Stimulated activated CD4-positive, alpha-beta T cell treated with anti-CD3 and anti-CD28 coated beads, Interleukin-1b, Interleukin-23, amount 100 ng/mL, for 1 hour (primary cell): ENCODE measurements at places on chromosomes 11 and 22.

DNA sequence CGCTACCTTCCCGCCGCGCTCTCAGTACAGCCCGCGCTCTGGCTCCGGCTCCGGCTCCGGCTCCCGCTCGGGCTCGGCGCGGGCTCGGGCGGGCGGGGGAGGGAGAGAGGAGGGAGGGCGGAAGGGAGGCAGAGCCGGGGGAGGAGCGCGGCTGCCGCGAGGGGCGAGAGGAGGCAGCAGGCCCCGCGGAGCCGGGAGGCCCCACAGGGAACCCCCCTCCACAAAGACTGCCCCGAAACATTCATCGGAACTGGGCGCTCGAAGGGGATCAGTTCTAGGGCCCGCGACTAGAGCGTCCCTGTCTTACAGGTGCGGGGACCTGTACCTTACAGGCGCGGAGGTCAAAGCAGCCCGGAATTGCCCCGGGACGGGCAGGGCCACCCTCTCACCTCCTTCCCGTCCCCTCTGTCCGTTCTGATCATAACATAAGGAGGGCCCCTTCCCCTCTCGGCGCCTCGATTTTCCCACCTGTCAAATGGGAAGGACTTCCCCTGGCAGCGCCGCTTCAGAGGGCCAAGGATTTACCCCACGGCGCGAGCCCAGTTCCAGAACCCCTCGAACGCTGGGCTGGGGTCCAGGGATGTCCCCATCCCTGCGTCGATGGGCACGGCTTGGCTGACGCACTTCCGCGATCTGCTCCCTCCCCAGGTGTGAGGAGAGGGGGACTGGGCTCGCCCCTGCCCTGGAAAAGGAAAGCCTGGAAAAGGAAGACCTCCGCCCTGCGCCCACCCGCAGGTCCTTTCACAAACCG, at the start of gene SHISA8:
TSS of gene SHISA8 (minus strand) at position 40 of the 751 bp plus-strand sequence. CDS start 407 bp downstream, outside the sequence.
- DNase-seq = peak; percentile 24

DNA sequence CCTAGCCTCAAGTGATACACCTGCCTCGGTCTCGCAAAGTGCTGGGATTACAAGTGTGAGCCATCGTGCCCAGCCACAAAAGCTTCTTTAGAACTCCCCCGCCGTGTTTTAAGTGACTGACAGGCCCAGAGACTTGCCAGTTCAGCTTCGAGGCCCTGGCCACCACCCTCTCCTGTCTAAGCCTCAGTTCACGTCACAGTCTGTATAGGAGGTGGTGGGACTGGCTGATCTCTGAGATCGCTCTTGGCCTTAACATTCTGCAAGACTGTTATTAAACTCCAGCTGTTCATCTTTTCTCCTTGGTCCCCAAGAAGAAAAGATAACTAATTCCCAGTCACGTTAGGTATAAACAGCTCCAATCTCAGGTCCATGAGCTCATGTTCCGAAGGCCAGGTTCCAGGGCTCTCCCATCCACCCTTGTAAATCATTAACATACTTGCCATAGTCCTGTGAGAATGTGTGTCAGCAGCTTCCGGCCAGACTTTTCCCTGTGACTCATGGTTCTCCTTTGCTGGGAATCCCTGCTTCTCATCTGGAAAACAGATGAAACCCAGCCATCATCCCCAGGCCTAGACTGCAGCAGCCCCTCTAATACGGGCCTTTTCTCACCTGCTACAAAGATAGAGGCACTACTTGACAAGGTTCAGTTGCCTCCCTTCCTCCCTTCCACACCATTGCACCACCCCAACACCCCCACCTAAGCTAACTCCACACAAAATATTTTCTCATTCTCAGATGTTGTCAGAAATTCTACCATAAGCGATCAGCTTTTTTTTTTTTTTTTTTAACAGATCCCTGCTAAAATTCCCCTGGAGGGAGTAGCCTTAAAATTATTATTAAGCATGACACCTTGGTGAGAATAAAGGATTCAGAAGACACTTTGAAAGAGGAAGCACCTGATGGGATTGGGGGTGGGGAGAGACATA, 5.6 kb upstream of the KIAA0930 start:
- no peak for DNase-seq

- no peak for DNase-seq
These were observed 11.1 kb downstream of the YAP1 start for GRCh38 chr11:102121329-102121728.

- DNase-seq = no peak
These were observed 89.1 kb upstream of the LUZP2 start for GRCh38 chr11:24407733-24408132.

- no peak for DNase-seq
These were observed 77.4 kb downstream of the NAV2 start for GRCh38 chr11:19789835-19790710.

GRCh38 chr11:4455419-4455818, 6.3 kb downstream of the OR52K2 start:
- no peak for DNase-seq

GRCh38 chr11:24131698-24132097, 365.2 kb upstream of the LUZP2 start:
- no peak for DNase-seq

DNA sequence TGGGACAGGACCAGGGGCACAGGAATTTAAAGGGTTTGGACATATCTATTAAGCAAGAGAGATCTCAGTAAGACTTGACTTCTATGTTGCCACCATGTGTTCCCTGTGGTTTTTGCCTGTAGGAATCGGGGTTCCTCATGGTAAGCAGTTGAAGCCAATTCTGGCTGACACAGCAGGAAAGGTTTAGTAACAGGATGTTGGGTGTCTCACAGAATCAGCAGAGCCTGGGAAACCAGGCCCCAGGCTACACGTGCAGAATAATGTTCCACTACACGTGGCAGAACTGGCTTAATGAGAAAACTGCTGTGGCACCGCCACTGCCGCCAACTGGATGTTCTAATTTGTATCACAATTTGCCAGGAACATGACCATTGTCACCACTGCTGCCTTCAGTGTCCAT, 264.6 kb upstream of the PLET1 start:
- DNase-seq = no peak

GRCh38 chr11:125564357-125564756, 4.9 kb upstream of the EI24 start:
- no peak for DNase-seq

GRCh38 chr11:130964058-130964792, 47.9 kb upstream of the SNX19 start:
- DNase-seq = no peak

- DNase-seq = no peak
These were observed 1.9 kb upstream of the PEX26 start for GRCh38 chr22:18075720-18076497.

DNA sequence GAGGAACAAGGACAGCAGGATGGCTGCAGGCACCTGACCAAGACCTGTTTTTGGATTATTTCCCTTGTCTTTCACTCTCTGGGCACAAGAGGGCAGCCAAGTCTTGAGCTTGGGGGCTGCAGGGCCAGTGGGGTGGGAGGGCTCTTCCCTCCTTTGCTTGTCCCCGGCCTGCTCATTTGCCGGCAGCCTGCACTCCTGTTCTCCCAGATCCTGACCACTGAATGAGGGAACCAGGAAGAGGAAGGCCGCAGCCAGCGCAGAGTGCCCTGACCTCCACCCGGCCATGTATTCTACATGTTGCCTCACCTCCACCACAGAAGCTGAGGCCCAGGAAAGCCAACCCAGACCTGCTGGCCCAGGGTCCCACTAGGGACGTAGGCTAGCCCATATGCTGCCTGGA, 15.5 kb upstream of the NNMT start:
- DNase-seq = no peak

DNA sequence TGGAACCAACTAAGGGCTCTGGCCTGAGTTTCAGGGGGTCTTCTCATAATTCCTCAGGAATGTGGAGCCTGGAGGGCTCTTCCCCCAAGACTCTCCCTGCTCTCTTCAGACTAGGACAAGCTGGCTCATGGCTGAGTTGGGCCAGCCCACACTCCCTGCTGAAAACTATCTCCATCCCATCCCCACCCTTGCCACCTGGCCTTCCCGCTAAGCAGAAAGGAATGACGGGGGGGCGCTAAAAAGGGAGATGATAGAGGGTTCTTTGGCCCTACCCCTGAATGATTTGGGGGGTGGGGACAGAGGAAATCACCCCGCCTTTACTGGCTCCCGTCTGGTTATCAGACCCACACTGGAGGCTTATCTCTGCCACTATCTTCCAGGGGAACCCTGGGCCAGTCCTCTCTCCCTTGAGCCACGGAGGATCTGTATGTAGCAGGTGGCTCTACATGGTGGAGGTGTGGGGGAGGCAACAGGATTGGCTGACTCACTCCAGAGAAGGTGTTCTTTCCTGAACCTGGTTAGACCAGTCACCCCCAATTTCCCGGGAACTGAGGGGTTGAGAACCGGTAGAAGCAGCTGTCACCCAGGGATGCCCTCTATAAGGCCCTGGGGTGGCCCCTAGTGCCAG, 5.7 kb downstream of the SMTN start:
- DNase-seq = no peak

- DNase-seq = no peak
These were observed 346.0 kb upstream of the C11orf87 start for GRCh38 chr11:109075976-109076375.

- DNase-seq = no peak
These were observed 35.8 kb upstream of the CHRM4 start for GRCh38 chr11:46427364-46427763.

- no peak for DNase-seq
These were observed 14.6 kb upstream of the TEF start for GRCh38 chr22:41367039-41367679.

GRCh38 chr22:44764974-44765373, 12.6 kb downstream of the ARHGAP8 start:
- no peak for DNase-seq

- no peak for DNase-seq
These were observed 90.3 kb upstream of the RTL6 start for GRCh38 chr22:44588348-44588747.

GRCh38 chr11:102332611-102332994, 14.4 kb upstream of the BIRC2 start:
- no peak for DNase-seq

GRCh38 chr11:90646706-90647105, 423.9 kb upstream of the CHORDC1 start:
- DNase-seq = no peak

DNA sequence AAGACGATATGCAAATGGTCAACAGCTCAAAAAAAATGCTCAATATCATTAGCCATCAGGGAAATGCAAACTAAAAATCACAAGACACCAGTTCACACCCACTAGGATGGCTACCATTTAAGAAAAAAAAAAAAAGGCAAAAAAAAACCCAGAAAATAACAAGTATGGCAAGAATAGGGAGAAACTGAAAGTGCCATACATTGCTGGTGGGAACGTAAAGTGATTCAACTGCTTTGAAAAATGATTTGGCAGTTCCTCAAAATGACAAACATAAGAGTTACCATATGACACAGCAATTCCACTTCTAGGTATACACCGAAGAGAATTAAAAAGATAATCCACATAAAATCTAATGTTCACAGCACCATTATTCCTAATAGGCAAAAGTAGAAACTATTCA, 47.5 kb downstream of the PICALM start:
- no peak for DNase-seq

GRCh38 chr11:80860632-80861031, 1419.8 kb upstream of the TENM4 start:
- DNase-seq = no peak

DNA sequence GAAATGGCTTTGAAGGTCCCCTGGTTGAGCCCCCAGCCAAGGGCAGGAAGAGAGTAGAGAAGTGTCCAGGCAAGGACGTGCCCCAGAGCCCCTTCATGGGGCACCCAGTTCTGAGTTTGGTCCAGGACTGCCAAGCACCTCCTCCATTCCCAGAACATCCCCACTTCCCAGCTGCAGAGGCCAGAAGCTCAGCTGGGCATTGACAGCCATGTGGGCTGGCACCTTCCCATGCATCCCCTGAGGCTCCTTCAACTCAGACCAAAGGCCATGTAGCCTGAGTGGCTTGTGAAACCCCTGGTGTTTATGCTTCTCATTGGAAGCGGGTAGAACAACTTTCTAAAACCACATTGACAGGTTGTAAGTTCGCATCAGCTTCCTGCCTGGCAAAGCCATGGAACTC, 789.6 kb downstream of the TBC1D22A start:
- DNase-seq = no peak

DNA sequence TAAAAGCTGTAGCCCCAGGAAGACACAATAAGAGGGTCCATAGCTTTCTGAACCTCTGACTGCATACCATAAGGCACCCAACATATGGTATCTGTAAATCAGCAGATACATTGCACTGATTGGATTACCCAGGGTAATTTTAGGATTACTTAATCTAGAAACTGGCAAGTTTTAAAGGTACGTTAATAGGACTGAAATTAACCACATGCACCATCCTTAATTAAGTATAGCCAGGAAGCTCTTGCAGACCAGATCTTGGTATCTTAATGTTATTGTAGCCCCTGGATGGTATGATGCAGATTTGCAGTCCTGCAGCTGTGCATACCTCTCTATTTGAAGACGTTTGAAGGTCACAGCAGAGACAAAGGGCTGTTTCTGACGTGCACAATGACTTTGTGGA, 72.8 kb downstream of the ARHGAP42 start:
- DNase-seq = no peak

- peak; percentile 76 for DNase-seq
These were observed 9.6 kb upstream of the MS4A10 start for GRCh38 chr11:60775420-60775961.

DNA sequence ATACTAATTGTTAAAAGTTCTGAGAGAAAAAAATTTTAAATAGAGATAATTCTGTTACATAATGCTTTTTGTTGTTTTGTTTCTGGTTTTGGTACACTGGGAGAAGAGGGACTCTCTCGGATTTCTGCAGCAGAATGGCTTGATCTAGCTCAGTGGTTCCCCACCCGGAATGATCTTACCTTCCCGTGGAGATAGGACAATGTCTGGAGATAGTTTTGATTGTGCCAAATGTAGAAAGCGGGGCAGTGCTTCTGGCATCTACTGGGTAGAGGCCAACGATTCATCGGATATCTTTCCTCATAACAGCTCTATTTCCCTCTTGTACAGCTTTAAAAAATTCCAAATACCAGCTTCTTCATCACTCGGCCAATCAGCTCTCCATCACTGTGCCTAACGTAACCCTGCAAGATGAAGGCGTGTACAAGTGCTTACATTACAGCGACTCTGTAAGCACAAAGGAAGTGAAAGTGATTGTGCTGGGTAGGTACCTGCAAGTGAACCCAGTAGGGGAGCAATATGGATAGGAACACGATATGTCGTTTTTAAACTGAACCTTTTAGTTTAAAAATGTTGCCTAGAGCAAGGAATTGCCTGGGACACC, 13.2 kb downstream of the CRTAM start:
- no peak for DNase-seq

GRCh38 chr11:128732471-128733277, 38.8 kb downstream of the FLI1 start:
- DNase-seq = no peak
